ENCODE measurements at places on chromosomes 6 and 20.
A peak's percentile ranks its signal among the peaks of the same experiment; 100 is the strongest.

GRCh38 chr20:39547546-39548408 is 585.6 kb downstream of the DHX35 start:
- no peak for DNase-seq

DNA sequence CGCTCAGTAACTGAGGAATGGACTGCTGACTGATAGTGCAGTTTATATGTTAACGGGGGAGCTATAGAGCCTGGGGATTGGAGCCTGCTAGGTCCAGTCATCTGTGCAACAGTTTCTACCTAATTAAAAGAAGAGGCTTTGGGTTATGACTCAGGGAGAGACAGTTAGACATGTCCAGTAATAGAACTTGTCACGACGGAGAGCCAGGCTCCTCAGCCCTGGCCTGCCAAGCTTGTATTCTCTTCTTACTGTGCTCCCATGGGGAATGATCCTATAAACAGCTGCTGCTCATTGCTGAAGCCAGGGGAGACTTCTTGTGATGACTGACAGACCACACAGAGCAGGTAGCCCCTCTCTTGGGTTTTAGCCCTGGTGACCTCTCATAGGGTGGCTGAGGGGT is 69.3 kb downstream of the SYNJ2 start:
- no peak for DNase-seq

- no peak for DNase-seq
Measured at GRCh38 chr6:22788038-22788437, 218.7 kb downstream of the HDGFL1 start.

GRCh38 chr20:41196653-41197225 is 59.4 kb downstream of the PLCG1 start:
- DNase-seq = no peak

GRCh38 chr6:149037051-149037671 is 280.4 kb upstream of the TAB2 start:
- peak; percentile 90 for DNase-seq

- no peak for DNase-seq
Measured at GRCh38 chr6:167689751-167690150, 137.0 kb upstream of the AFDN start.

DNA sequence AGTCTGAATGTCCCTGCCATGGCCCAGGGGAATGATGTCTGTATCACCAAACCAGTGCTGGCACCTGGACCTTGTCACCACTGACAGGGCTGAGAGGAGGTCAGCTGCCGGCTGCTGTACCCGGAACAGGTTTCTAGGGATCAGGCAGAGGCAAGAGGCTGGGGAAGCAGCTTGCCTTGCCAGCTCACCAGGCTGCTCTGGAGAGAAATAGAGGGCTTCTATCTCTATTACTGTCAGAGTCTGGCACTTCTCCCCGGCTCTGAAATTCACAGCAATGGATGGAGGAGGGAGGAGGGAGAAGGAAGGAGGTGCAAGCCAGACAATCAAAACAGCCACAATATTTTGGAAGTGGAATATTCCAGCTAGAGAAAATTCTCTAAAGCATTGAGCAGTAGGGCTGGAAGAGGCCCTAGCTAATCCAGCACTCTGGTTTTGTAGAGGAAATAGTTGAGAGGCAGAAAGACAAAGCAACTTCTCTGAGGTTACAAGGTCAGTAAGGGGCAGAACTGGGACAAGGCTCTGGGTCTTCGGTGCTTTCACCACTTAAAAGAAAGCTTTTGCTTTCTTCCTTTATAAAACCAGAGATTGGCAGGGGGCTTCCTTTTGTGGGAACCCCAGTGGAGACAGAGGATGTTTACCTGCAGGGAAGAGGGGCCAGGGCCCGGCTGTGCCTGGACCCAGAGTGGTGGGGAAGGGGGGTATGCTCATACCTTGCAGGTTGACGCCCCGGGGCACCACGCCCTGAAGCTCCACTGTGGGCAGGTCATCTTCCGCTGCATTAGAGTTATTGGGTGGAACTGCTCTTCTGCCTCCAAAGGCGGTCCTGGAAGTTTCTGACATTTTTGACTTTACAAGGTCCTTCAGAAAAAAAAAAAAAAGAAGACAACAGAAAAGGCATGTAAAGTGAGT is 2.4 kb downstream of the F13A1 start:
- no peak for DNase-seq

Data from tongue (tissue), 3 donors.